ENCODE measurements at places on chromosomes 11 and 22.

DNA sequence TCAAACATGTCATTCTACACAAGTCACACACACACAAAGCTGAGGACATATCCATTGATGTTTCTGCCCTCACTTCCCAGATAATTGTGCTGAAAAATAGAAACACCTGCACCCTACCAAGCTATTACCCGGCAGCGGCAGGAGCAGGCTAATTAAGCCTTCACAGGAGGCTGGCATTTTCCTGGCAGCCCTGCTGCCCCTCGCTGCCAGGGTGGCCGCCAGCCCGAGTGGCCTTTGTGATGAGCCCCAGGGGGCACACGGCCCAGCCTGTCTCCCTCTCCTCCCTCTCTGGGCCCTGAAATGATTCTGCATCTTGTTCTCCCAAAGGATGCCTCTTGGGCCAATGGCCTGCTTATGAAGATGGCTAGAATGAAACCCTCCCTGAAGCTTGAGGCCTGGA lies 76.2 kb upstream of the TP53I11 start:
- no peak for DNase-seq

DNA sequence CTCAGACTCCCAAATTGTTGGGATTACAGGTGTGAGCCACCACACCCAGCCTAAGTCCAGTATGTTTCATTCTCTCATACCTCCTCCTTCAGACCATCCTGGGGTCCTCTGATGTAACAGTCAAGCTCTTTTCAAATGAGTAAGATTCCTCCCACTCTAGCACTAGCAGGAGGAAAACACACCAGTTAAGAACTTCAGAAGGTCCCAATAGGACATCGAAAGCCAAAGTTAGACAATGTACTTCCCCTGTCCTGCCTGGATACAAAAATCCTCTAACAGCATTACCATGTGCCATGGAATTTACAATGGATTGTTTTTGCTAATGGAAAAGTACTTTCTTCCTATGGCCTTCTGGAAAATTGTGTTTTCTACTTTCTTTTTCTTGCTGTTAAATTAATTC lies 67.1 kb downstream of the CCDC34 start:
- DNase-seq: no peak

DNA sequence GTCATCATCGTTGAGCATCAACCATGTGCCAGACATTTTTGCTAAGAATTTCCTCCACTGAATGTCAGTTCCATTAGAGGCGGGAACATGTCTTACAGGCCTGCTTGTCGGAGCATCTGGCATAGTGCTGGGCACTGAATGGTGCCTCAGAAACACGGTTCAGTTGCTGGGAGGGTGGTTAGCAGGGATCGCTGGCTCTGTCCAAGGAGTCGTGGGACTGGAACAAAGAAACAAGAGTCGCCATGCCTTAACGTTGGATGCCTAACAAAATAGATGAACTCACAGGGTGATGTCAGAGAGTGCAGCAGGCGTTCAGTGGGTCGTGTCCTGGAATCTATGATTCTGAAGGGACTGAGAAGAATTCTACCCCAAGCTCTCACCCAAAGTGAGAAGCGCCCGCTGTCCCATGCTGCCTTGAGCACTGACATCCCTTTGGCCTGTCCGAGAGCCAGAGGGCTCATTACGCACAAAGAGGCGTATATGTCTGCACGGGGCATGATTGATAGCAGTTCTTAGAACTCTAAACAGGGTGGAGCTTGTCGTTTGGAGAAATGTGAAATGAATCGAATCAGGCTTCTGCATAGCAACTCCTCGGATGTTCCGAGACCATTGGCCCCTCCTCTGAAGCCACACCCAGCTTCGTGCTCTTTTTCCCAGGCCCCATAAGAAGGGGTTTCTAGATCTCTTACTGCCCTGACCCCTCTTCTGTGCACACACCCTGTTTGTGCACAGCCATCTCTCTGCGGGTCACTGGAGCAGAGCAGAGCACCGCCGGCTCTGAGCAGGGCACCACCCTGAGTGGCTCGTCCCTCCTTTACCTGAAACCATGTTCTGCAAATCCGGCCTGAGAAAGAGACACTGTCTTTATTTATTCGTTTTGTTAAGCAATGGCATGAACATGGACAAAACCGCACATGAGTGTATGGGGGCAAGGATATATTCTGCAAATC lies 113.1 kb upstream of the B3GAT1 start:
- DNase-seq: no peak

- DNase-seq: peak; percentile 66
Measured at GRCh38 chr11:32960553-32961164, 55.0 kb upstream of the DEPDC7 start.

GRCh38 chr11:28243581-28243980 lies 135.4 kb downstream of the METTL15 start:
- DNase-seq: no peak

- DNase-seq: no peak
Measured at GRCh38 chr22:46373921-46374662, 38.6 kb downstream of the TRMU start.

DNA sequence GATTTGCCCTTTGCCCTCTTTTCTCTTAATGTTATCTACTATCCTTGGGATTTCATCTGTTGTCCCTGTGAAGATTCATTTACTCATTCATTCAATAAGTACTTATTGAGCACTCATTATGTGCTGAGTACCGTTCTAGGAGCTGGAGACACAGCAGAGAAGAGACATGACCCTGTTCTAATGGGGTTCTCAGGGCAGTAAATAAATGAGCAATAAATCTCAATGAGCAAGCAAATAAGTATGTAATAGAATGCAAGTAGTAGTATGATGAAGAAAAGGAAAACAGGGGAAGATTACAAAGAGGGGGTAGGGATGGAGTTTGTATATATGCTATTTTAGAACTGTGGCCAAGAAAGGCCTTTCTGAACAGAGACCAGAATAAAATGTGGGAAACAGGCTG lies 34.2 kb upstream of the NRIP3 start:
- DNase-seq: no peak

DNA sequence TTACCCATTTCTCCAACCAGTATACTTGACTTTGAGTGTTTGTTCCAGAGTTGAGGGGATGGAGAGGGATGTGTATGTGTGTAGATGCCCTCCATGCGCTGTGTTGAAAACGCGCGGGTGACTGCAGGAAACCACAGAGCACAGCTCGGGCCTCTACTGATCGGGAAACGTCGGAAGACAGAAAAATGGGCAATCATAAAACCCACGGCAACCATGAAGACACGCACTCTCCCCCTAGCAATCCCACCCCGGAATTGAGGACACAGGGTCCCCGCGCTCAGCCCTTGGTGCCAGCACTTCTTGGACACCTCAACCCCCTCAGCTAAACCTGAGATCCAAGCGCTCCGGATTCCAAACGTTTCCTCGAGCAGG lies 251 bp upstream of the UQCC3 start:
- DNase-seq: peak; percentile 23

DNA sequence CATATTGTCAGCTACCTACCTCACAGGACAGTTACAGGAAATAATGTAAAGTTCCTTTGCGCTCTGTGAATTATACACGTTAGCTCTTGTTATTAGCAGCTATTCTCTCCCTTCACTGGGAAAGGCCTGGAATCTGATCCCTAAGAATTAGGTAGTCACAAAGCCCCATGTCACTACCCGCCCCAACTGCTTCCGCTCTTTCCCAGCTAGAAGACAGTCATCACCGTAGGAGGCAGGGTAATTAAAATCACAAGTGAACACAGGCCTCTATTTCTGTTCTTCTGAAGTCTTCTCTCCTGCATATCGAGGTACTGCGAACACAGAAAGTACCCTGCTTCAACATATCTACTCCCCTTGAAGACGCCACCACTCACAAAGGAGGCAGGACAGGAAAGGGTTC lies 12.6 kb upstream of the AHNAK start:
- no peak for DNase-seq

DNA sequence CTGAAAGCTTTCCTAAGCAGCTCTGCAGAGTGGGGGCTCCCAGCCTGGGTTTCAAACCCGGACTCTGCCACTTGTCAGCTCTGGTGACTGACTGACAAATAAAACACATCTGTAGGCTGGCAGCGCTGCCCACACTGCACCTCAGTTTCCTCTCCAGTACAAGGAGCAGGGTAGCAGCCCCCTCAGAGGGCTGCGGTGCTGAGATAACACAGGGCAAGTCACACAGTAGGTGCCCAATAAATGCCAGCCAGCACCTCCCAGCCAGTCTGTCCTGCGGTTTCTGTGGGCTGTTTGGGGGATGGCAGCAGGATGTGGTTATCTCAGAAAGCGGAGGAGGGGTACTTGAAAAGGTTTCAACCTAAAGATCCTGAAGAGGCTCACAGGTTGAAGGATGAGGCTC lies 1.5 kb downstream of the SYT12 start:
- DNase-seq: no peak

GRCh38 chr11:10982704-10983510 lies 125.1 kb upstream of the ZBED5 start:
- no peak for DNase-seq

GRCh38 chr11:44047931-44048431 lies at the start of gene ACCSL:
TSS of gene ACCSL (plus strand) at chr11:44047981. CDS start at chr11:44048037, 56 bp downstream.
- DNase-seq: peak; percentile 44

DNA sequence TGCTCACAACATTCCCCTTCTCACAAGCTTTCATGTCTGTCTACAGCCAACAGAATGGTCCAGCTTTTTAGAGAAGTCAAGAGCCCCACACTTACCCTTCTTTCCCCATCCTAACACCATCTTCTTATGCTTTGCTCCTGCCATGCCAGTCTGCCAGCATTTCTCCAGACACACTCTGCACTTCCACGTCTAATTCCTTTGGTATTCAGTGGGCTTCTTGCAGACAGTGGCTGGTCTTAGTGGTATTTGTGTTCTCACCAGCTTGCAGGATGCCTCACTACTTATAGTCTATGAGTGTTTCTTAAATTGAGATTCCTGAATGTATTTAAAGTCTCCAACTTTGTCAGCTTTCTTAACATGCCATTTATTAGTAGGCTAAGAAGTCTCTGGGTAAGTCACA lies 154.4 kb downstream of the BBOX1 start:
- no peak for DNase-seq

DNA sequence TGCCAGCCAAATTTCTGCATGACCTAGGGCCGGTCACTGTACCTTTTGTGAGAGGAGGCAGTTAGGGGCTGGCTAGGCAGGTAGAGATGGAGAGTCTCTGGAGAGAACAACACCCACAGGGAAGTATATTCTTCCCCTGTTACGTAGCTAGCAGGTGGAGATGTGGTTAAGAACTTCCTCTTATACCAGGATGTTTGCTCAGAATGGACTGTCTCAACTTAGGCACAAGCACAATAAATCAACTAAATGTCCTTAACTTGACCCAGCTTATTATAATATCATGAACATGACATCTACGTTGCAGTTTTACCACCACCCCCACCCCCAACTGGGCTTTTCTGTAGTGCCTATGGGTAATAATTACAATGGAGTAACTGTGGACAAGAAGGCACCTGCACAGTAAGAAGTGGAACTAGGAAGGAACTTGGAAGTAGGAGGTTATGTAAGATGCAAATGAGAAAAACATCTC lies 60.7 kb upstream of the MPEG1 start:
- no peak for DNase-seq

DNA sequence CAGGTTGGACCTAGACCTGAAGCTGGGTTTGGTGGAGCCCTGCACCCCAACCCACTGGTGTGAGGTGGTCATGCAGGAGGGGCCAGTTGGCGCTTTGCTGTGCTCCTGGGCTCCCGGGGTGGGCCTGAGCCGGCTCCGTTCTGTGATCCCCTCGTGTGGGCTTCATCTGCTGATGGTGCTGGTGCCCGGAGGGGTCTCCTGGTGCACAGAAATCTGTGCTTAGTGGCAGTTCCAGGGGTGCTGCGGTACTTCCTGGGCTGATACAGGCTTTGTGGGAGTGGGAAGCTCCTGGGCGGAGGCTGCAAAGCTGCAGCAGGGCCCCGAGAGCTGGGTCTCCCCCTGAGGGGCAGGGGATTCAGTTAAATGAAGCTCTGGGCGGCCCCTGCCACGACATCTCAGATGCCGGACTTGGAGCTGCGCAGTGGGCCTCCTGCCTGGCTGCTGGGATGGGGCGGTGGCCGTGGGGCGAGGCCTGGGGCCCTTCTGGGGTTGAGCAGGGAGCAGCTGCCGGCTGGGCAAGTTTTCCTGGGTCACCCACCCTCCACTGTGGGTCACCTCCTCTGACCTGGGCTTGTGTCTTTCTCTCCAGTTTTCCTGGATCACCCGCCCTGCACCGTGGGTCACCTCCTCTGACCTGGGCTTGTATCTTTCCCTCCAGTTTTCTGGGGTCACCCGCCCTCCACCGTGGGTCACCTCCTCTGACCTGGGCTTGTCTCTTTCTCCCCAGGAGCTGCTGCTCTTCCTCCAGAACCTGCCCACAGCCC lies 410.5 kb downstream of the TBC1D22A start:
- DNase-seq: no peak

DNA sequence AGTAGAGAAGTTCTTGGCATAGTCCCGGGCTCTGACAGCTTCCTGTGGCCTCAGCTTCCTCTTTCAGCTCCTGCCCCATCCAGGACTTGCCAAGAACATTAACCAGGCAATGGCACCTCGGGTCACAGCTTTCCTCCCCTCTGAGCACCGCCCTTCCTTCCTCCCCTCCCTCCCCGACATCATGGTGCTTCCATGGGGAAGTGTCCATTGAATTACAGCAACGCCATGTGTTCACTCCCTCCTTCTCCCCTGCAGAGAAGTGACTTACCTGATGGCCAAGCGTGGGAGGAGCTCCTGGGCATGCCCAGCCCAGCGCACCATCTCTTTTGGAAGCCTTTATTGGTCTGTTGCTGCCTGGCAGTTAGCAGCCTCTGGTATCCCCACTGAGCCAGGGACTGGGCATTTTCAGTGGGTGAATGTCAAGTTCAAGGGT lies 25.8 kb upstream of the DAGLA start:
- DNase-seq: no peak

- no peak for DNase-seq
Measured at GRCh38 chr22:17802822-17803221, 28.6 kb upstream of the BID start.

- DNase-seq: no peak
Measured at GRCh38 chr11:35545391-35546003, 20.1 kb upstream of the PAMR1 start.

DNA sequence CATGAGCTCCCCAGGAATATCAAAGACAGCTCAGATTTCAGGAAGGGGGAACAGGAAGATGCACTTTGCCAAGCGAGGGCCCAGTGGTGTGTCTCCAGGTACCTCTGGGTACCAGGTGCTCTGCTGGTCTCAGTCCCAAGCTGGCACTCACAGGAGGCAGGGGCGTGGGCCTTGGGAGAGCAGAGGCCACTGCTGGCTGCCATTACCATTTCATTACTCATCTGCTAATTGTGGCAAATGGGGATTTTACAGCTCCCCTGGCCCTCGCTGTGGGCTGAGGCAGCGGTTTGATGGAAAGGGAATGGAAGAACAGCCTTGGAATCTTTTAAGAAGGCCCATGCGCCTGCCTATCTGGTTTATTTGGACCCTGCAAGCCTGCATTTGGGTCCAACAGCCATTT lies 192.0 kb upstream of the NAV2 start:
- DNase-seq: no peak

- no peak for DNase-seq
Measured at GRCh38 chr11:92885600-92885999, 83.9 kb upstream of the MTNR1B start.

GRCh38 chr22:26169315-26170111 lies at the start of gene SEZ6L:
TSS of gene SEZ6L (plus strand) at chr22:26169462. CDS start at chr22:26169670, 208 bp downstream.
- DNase-seq: no peak

- no peak for DNase-seq
Measured at GRCh38 chr22:39365492-39365780, 15.6 kb downstream of the SYNGR1 start.
